COLO829 (cell line): ENCODE measurements at places on chromosomes 1 and 21.
A peak's percentile ranks its signal among the peaks of the same experiment; 100 is the strongest.

- no peak for DNase-seq
These were observed 26.4 kb upstream of the EEIG2 start for GRCh38 chr1:108533351-108534083.

DNA sequence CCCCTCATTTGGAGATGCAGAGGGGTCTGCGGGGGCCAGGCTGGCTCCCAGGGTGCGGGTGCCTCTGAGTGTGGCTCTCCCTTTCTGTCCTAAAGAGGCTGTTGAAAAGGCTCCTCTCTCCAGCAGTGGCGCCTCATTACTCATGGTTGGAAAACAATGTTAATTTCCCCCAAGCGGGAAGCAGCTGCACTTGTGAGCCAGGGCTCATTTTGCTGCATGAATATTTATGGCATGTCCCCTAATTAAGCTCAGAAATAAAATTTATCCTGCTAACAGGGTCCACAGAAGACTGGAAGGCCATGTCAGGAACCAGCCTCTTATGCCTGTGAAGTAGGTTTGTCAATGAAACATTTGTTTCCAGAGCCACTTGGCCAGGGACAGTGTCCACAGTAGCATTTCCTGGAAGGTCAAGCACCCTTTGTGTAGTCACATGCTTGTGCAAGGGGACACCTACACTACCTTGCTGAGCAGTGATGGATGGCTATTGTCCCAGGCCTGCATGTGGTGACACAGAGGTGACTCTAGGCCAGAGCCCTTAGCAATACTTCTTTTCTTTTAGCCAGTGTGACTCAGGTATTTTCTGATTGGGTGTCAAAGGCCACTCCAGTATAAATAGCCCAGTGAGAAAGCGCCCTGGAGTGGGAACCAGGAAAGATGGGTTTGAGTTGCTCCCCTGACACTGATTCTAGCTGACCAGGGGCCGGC is 259.0 kb downstream of the FOXD2 start:
- DNase-seq, result peak; percentile 14

- DNase-seq, result no peak
These were observed 132.1 kb upstream of the PRMT6 start for GRCh38 chr1:106924360-106924759.

DNA sequence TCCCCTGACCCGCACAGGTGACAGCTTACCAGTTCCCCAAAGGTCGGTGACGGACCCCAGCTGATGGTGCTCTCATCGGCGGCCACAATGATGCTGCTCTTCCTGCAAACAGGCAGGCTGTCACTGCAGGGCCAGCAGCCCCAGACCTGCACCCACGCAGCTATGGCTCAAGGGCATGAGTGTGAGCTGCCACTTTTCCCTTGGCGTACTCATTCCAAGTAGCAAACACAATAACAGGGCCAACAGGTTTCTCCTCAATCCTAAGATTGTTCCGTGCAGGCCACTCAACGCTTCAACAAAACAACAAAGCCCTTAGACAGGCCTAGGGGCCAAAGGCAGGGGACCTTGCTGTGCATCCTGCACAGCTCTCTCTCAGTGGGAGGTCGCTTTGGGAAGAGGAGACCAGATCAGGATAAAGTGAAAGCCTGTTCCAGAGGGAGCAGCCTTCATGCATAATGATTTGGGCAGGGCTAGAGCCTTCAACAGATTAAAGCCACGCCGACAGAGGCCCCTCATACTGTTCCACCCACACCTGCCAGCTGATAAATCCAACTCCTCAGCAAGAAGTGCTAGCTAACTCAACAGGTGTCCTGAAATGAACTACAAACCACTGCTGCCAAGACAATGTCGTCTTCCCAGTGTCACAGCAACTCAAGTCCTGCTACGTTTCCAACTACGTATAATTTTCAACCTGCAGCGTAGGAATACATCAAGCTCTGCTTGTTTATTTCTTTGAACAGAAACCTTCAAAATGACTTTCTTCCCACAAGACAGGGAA is 27.2 kb downstream of the RCC2 start:
- no peak for DNase-seq

DNA sequence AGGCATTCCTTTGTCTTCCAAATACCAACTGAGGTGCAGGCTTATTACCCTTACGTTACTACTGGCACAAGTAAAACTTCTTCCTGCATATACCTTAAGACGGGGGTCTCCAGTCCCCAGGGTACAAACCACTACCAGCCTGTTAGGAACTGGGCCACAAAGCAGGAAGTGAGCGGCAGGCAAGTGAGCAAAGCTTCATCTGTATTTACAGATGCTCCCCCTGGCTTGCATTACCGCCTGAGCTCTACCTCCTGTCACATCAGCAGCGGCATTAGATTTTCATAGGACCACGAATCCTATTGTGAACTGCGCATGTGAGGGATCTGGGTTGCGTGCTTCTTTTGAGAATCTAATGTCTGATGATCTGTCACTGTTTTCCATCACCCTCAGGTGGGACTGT is 113.1 kb downstream of the SLC45A1 start:
- DNase-seq, result no peak

DNA sequence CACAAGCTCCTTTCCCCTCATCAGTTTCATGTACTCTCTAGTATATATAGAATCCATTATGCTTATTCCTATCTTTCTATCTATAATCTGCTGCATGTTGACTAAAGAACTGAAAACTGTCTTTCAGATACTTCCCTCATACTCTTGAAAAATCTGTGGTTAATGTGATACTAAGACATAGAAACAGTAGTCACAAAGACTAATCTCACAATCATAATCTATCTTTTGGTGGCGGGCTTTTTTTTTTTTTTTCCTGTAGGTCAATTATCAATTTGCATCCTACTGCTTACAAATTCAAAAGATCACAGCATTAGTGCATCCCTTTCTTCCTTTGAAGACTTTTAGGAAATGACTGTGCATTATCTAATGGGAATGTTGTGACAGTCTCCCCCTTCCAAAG is 4.7 kb downstream of the UBR4 start:
- no peak for DNase-seq

DNA sequence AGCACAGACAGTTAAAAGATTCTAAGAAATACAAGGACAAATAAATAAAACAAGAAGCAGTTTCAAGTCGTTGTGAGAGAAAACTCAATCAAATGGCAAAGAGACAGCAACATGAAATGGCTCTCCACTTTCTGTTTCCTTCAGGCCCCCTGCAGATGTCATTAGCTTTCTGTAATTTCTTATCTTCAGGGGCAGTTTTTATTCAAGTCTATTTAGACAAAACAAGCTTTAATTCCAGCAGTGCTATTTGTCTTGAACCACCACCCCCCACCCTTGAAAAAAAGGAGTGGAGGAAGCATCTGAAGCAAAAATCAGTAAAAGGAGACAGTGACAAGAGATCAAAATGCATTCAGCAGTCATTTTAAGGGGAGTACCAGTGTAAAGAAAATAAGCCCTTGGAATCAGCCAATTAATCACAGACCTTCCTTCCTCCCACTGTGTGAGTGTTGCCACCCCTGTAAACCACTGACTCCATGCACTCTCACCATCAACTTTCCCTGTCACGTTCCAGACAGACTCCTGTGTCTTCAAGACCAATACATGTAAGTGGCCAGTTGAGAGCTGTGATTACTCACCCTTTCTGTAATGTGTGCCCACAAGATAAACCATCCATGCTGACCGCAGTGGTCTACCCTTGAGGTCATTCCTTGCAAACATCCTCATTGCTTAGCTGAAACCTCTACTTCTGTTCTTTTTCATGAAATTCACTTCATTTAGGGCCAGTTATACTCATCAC is 136.1 kb upstream of the HOOK1 start:
- peak; percentile 18 for DNase-seq

DNA sequence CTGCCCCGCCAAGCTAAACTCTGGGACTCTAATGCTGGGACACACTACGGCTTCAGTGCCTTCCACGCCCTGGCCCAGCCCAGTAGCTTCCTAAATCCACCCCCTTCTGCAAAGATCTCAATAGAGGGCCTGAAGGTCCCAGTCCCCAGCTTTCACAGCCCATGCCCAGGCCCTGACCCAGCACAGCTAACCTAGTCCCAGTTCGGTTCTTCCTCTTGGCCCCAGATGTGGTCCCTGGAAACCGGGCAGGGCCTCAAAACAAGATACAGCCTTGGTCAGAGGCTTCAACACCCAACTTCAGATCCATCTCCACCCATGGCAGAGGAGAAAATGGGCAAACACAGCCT is 646 bp upstream of the PDZK1IP1 start:
- no peak for DNase-seq

DNA sequence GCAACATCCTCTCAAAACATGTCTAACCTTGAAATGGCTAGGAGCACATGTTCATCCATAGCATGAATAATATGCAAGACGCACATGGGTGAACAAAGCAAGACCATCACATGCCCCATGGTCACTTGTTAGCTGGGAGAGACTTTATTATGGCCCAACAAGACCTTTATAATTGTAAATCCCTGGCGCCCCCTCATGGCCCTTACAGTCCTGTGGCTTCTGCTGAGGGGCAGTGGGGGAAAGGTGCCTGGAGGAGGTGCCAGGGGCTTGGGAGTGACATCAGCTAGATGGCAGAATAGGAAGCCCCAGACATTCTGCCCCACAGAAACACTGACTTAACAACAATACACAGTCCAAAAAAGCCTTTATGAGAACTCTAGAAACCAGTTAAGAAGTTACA is 51.7 kb downstream of the CSMD2 start:
- DNase-seq, result no peak

GRCh38 chr1:220368352-220369265 is 96.4 kb upstream of the RAB3GAP2 start:
- peak; percentile 59 for DNase-seq

DNA sequence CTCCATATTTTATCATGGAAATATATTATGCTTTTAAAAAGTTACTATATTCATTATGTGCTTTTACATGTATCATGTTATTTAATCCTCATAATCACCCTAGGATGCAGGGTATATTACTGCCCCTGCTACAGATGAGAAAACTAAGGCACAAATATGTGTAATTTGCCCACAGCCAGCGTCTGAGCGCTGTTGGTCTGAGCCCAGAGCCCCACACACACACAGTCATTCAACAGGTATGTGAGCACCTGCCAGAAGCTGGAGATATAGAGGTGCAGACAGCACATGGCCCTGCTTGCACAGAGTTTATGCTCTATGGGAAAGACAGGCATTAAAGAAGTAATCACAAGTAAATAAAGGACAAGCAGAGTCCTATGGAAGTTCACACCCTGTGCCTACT is 49.8 kb upstream of the SEC16B start:
- no peak for DNase-seq

- peak; percentile 86 for DNase-seq
These were observed 1.4 kb downstream of the CSRP1 start for GRCh38 chr1:201505503-201505890.

DNA sequence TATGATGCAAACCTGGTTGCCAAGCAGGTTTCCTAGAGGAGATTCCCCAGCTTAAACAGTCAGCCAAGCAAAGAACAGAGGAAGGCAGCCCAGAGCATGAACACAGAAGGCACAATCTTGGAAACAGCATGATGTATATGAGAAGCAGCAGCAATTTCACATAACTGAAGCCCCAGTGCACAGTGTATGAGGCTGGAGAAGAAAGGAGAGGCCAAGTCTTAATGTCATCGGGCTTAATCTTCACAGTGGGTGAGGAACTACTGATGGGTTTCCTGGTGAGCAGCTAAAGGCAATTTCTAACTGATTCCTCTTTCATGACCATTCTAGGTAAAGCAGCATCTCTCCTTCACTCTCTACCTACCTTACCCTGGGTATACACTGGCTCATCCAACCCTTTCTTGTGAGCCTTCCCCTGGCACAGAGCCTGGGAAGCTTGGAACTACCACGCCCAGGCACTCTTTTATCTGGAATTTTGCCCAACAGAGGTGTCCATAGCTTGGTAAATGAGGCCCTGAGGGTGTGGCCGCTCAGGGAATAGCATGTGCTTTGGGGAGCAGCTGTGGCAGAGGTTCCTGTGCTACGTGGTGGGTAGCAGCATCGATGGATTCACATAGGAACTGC is 22.0 kb downstream of the FYB2 start:
- no peak for DNase-seq

- no peak for DNase-seq
These were observed 36.7 kb upstream of the COP1 start for GRCh38 chr1:176243746-176244145.

DNA sequence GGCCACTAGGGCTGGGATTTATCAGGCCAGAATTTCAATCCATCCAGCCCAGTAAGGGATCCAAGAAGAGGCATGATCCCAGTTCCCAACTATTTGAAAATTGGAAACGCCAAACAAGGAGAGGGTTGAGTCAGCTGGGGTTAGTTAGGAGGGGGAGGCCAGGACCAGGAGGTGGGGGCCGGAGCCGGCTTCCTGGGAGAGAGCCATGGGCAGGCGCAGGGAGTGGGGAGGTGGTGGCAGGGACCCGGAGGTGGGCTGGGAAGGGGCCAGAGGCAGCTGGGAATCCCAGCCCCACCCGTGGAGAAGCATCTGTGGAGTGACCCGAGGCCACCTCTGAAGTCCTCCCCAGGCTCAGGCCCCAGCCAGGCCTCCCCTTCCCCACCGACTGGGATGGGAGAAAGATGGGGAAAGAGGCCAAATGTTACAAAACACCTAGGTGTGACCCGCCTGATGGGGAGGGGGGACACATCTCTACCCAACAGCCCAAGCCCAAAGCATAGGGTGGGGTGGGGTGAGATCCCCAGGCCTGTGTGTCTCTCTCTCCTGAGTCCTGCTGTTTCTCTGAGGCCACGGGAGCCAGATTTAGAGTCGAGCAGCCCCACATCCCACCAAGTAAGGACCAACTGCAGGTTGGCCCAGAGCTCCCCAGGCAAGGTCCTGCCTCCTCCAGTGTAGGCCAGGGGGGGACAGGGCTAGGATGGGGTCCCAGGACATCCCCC is 10.1 kb downstream of the HSPG2 start:
- DNase-seq, result no peak

DNA sequence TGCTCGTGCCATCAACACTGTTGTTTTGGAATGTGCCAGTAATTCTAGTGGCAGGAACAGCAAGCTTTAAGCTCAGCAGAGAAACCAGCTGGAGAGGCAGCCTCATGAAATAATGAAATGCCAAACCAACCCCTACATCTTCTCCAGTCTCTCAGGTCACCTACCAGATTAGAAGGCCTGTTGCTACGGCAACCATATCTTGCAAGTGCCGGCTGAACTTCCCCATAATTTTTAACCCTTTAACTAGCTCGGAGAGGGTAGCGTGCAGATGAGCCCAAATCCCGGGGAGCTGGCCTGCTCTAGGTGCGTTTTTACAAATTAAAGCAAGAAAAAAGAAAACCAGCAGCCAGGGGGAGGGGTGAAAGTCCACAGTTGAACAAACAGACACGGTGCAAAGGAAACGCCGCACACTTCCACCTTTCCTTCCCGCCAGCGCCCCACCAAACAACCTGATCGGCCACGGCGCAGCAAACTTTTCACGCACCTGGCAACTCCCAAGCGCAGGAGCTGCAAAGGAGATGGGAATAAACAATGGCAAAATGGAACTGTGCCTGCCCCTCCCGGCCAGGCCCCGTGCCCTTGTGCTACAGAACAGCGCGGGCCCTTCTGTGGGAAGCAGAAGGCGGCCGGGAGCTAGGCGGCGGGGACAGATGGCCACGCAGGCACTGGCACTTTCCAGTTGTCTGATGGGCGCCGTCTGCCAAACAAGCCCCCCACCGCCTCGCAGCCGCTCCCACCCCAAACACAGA is 50.1 kb downstream of the SSBP3 start:
- DNase-seq, result no peak

DNA sequence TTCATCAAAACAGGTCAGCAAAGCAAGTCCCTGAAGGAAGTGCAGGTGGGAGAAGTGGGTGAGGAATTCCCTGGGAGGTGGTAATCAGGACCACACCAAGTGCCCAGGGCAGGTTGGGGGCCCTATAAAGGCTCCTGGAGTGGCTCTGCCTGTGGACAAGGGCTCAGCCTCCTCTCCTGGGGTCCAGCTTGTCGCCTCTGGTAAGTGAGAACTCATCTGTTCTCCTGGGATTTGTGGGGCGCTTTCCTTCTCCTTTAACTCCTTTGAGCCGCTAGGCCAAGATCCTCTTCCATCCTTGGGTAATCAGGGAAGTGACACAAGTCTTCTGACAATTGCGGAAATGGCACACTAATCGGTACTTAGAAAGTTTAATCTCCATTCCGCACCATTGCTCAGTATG is at the start of gene SPRR4:
Gene SPRR4, plus strand, starts transcription at position 154 of the 400 bp plus-strand sequence. CDS start 1,243 bp downstream, outside the sequence.
- DNase-seq, result no peak
